ENCODE measurements at places on chromosomes 2 and 18.

GRCh38 chr18:35197296-35197695, 43.5 kb upstream of the ZNF397 start:
- DNase-seq, result no peak

- no peak for DNase-seq
Measured at GRCh38 chr18:73245345-73245744, 377.6 kb upstream of the NETO1 start.

GRCh38 chr2:231917280-231918066, 8.7 kb downstream of the NPPC start:
- no peak for DNase-seq

- no peak for DNase-seq
Measured at GRCh38 chr18:36340246-36340645, 42.7 kb downstream of the FHOD3 start.

DNA sequence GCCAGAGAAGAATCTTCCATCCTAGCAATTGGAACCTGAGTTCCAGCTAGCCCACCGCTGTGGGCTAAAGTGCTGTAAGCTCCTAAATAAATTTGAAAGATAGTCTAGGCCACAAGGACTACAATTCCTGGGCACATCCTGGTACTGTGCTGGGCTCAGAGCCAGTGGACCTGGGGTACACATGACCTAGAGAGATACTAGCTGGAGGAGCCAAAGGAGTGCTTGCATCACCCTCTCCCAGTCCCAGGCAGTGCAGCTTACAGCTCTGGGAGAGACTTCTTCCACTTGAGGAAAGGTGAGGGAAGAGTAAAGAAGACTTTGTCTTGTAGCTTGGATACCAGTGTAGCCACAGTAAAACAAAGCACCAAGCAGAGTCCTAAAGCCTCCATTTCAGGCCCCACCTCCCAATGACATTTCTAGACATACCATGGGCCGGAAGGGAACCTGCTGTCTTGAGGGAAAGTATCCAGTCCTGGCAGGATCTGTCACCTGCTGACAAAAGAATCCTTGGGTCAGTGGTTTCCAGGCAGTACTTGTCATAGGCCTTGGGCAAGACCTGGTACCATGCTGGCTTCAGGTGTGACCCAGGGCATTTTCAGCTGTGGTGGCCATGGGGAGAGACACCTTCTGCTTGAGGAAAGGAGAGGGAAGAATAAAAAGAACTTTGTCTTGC, 89.5 kb downstream of the TMEM185B start:
- no peak for DNase-seq
